ENCODE measurements at places on chromosomes 11 and 22.
A peak's percentile ranks its signal among the peaks of the same experiment; 100 is the strongest.

DNA sequence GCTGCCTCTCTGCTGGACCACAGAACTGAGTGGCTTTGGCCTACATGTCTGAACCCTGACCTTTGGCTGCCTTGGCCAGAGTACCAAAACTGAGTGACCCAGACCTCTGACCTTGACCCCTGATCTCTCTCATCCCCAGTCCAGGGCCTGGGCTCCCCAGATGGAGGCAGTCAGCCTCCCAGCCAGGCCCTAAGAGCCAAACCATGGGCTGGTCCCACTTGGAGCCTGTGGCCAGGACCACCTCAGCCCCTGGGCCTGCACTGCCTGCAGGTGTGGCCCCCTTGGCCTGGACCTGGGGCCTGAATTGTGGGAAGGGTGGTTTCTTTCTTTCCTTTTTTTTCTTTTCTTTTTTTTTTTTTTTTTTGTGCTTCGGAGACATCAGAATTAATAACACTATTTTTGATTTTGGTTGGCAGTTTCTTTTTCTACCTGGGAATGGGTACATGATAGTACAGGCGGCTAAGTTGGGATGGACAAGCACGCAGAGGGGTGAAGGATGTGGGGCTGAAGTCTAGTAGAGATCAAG is 806 bp upstream of the SIPA1 start:
- no peak for DNase-seq

GRCh38 chr22:20166703-20167102 is 15.8 kb upstream of the CCDC188 start:
- no peak for DNase-seq

GRCh38 chr11:101436511-101437142 is 147.2 kb downstream of the TRPC6 start:
- DNase-seq, result peak; percentile 57

DNA sequence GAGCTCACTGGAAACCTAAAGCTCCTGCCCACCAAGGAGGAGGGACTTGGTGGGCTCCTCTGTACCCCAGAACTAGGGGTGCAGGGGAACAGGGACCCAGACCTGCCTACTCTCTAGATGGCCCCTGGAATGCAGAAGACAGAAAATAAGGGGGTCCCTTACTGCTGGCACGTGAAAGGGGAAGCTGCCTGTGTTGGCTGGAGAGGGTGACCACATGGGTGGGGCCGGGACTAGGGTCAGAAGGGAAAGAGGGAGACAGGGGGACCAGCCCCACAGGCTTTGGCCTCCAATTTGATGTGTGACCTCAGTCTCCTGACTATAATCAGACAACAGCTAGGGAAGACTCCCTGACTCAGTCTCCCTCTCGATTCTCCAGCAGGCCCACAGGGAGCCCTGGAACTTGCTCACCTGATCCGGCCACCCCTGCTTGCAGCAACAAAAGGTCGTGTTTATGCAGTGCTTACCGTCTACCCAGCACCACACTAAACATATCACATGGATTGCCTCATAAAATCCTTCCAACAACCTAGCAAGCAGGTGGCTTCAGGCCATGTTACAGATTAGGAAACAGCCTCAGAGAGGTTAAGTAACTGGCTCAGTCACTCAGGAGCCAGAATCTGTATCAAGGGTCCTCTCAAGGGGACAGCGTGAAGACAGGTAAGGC is 10.2 kb downstream of the ARAP1 start:
- DNase-seq, result peak; percentile 86

GRCh38 chr11:61700212-61700611 is 20.0 kb downstream of the DAGLA start:
- no peak for DNase-seq

- DNase-seq, result no peak
Observed at GRCh38 chr11:112367461-112367860, 106.8 kb upstream of the PLET1 start.

DNA sequence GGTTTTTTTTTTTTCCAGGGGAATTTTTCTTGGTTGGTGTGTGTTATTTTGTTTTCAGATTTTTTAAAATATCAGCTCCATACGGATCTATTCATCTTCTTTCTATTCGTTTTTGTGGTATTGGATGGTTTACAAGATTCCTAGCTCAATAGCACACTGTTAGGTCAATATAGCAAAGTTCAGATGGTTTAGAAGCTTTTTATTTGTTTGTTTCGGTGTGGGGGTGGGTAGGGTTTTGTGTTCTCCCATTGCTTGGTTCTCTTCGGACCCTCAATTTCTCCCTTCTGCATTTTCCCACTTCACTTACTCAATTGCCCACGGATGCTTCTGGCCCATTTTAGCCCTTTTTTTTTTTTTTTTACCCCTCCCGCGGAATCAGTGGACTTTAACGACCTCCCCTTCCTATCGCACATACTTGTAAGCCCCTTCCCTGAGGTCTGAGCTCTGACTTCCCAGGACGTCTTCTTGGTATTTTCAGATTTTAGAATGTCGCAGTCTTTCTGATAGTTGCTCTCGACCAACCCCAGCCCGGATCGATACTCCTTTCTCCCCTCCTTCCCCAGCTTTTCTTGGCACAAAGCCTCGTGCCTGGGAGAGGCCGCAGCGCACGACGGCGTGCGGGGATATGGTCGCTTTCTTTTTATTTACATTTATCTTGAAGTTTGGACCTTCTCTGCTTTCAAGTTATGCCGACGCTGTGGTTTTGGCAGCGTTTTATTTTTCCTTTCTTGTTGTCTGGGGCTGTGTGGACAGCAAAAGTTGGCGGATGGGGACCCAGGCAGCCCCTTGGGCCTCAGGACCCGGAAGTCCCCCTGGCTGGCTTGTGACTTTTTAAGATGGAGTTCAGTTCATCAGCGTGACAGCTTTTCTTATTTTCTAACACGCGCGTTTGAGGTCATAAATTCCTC is 4.4 kb upstream of the SPDYC start:
- DNase-seq, result no peak

- no peak for DNase-seq
Observed at GRCh38 chr11:19803506-19803998, 90.9 kb downstream of the NAV2 start.

DNA sequence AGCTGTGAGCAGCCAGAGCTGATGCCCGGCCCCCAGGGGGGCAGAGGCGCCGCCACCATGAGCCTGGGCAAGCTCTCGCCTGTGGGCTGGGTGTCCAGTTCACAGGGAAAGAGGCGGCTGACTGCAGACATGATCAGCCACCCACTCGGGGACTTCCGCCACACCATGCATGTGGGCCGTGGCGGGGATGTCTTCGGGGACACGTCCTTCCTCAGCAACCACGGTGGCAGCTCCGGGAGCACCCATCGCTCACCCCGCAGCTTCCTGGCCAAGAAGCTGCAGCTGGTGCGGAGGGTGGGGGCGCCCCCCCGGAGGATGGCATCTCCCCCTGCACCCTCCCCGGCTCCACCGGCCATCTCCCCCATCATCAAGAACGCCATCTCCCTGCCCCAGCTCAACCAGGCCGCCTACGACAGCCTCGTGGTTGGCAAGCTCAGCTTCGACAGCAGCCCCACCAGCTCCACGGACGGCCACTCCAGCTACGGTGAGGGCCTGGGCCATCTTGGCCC is 6.1 kb downstream of the CDC42EP1 start:
- no peak for DNase-seq

DNA sequence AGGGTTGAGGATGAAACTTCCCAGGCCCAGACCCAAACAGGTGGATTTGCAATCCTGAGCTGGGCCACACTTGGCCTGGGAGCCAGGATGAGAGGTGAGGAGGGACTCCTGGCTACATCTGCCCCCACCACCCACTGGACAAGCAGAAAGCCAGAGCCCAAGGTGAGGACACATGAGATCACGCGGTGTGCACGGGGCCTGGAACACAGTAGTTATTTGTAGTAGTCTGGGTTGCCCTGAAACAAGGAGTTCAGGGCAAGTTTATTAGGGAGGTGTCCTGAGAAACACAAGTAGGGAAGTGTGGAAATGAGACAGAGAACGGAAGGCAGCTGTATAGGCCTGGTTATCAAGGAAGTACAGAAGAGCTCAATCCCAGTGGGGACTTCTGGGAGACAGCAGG is 647 bp upstream of the SEC14L6 start:
- DNase-seq, result no peak

DNA sequence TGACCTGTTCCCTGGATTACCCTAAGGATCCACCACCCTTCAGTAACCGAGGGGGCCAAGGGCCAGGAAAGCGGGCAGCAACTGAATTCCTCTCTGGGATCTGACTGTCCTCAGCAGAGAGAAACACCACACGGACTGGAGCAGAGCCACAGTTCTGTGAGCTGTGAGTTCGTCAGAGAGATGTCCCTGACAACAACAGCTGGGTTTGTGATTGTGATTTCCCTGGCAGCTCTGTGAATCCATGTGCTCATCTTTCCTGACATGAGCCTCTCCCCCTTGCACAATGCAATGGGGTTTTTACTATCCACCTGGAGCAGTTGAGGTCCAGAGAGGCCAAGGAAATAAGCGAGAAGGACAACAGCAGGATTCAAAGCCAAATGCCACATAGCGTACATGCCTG is 69.4 kb upstream of the AMPD3 start:
- no peak for DNase-seq

DNA sequence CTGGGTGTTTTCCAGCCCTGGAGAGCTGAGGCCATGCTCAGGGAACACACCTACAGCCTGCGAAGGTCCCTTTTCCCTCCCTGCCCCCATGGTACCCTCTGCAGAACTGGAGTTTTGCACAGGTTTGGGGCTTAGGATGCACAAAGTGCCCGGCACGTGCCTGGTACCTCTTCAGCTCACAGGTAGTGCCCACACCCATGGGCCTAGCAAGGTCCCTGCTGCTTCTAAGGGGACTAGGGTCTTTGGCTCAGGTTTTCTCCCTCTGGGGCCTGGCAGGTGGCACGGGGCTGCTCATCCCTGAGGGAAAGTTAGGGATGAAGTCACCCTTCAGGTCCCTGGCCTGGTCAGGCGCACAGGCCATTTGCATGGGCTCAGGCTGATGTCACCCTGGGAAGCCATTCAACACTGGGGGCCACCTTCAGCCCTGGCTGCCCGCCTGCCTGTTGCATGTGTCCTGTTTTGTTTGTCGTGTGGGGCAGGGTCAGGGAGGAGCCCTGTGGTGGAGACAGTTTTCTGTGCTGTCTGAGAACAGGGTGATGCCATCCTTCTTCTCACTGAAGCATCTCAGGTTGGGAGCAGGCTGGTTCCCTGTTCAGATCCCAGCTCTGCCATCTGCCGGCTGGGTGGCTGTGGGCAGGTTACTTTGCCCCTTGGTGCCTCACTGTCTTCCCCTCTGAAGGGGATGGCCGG is 68.3 kb upstream of the CRYBB3 start:
- DNase-seq, result no peak

DNA sequence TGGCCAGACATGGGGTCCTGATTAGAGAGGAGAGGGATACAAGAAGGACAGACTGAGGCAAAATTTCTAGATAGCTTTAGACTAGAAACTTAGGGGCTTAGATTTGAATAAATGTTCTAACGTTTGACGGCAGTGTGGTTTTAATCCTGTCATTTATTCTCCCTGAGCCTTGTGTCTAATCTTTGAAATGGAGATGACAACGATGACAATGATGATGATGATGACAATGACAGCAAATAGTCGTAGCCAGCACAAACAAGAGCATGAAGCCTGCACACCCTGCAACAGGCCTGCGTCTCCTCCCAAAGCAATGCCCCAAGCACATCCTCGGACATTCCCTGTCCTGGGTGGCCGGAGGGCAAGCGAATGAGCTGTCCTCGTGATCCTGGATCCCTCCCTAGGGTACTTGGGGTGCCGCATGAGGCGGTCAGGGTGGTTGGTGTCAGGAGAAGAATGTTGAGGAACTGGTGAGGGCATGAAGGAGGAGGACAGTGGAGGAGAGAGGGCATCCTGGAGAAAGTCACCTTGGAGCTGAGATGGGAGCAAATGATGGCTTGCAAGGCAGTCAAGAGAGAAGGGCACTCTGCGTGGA is 502.1 kb upstream of the B3GAT1 start:
- DNase-seq, result no peak

GRCh38 chr11:19502691-19503253 is 209.9 kb upstream of the NAV2 start:
- no peak for DNase-seq

DNA sequence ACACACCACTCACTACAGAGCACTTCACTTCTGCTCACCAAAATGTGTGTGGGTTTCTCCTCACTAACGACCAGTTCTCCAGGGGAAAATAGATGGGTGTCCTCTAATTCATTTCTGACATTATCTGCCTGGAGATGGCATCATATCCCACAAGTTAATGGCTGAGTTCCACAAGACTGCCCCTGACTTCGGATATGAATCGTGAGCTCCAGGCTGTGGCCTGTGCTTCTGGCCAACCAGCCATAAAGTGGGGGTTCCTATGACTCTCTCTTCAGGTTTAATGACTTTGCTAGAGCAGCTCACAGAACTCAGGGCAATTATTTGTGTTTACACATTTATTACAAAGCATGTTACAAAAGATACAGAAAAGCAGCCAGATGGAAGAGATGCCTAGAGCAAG is 113.0 kb upstream of the SYT13 start:
- no peak for DNase-seq

DNA sequence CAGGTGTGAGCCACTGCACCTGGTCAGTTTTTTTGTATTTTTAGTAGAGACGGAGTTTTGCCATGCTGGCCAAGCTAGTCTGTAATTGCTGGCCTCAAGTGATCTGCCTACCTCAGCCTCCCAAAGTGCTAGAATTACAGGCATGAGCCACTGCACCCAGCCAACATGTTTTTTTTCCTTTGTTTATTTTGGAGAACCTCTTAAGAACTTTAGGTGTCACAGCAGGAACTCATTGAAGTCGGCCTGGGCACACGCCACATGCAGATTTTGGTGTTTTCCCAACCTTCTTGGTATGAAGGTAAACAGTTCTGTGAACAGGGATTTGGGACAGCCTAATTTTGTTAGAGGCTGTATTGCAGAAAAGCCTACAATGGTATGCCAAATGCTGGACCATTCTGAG is 9.4 kb downstream of the DIXDC1 start:
- DNase-seq, result no peak

- peak; percentile 89 for DNase-seq
Observed at GRCh38 chr11:62612366-62613290, at the start of the genes EML3 and ROM1. TSS of gene EML3 (minus strand) at chr11:62612775. CDS start at chr11:62612457, 318 bp downstream. TSS of gene ROM1 (plus strand) at chr11:62613257. CDS start at chr11:62613282, 25 bp downstream.

- DNase-seq, result no peak
Observed at GRCh38 chr22:42202048-42202447, 68.4 kb downstream of the TCF20 start.

GRCh38 chr11:11536650-11537049 is 85.2 kb downstream of the GALNT18 start:
- no peak for DNase-seq

DNA sequence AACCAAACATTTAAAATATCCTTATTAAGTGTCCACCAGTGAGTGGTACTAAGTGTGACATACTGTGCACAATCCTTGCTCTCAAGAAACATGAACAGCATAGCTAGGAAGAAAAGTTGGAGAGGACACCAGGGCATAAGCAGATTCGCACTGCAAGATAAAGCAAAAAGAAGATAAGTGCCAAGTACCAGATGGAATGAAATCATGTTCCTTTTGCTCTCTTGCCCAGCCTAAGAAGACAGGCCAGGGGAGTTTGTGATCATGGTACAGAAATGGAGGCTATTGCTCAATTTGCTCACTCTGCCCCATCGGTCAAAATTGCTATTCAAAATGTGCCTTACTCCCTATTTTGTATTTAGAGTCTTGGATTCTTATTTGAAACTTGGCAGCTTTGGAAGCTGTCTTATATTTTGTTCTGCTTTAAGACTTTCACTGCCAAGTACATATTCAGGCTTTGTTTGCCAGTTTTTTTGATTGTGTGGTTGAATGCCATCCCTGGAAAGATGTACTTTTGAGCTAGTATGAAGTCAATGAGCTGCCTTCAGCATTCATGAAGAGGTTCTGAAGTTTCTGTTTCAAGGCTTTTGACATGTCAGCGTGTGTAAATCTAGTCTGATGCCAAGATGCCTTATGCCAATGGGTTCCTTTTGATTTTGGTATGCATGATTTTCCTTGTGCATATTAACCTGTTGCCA is 90.3 kb downstream of the PAX6 start:
- no peak for DNase-seq
